ENCODE measurements at places on chromosomes 6 and 20.
A peak's percentile ranks its signal among the peaks of the same experiment; 100 is the strongest.

GRCh38 chr6:126041516-126041915, 55.2 kb downstream of the TRMT11 start:
- DNase-seq = no peak

GRCh38 chr6:98587555-98587954, 246.8 kb upstream of the POU3F2 start:
- no peak for DNase-seq

DNA sequence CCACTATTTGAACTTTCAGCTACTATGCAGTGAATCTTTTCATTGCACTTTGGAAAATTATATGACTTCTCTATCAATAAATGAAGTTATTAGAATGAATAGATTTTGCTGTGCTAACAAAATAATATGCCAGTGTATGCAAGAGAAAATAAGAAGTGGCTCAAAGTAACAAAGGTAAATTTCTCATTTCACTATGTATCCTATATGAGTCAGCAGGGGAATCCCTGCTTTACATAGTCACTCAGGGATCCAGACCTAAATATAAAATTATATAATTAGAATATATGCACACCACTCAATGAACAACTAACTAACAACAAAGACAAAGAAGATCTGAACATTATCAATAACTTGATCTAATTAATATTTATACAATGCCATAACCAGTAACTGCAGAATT, 390.8 kb upstream of the IRAK1BP1 start:
- DNase-seq = no peak

DNA sequence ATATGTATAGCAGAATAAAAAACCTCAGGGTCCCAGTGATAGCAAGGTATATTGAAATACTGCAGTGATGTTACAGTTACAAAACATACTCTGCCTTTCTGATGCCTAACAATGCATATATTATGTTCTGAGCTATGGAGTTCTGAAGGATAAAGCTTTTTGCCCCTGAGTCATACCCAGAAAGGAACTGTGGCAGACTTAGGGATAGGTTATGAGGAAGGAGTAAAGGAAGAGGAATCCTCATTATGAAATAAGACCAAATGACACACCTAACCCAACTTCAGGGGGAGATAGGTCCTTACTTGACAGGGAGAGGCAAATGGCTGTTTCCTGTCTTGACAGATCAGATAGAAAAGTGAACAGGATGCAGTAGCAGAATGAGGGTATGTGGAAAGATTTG, 940.6 kb upstream of the FLRT3 start:
- peak; percentile 12 for DNase-seq

GRCh38 chr6:135514706-135515105, 17.2 kb upstream of the AHI1 start:
- no peak for DNase-seq

GRCh38 chr6:128259029-128259724, 261.2 kb downstream of the PTPRK start:
- DNase-seq = no peak

DNA sequence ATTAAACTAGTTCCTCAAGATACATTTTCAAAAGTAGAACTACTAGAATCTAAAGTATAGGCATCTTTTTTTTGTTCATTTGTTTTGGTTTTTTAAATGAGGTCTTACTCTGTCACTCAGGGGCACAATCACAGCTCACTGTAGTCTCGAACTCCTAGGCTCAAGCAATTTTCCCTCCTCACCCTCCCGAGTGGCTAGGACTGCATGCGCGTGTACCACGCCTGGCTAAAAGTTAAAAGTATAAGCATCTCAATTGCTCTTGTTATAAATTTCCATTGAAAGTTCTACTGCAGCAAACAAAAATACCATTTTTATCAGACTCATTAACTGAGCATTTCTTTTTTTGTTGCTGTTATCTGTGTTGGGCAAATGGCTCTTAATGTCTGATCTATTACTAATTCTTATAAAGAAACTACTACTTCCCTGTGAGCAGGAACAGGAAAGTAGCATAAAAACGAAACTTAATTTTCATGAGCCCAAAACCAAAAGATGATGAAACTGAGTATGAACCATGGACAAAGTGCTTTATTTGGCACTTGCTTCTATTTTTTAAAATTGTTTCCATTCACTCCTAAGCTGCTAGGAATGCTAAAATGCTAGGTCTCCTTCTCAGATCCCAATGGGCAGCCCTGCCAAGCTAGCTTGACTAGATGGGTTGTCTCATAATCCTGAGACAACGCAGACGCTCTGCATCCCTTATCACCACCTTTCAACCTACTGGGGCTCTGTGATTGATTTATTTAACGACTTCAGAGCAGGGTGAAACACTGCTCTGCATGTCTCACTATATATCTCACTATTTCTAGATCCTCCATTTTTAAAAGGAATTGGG, 36.9 kb downstream of the TRPC4AP start:
- no peak for DNase-seq

GRCh38 chr6:5728351-5729079, 278.2 kb downstream of the NRN1 start:
- no peak for DNase-seq

- DNase-seq = no peak
Observed at GRCh38 chr6:90068703-90069523, 174.6 kb downstream of the GJA10 start.

GRCh38 chr20:48662711-48663110, 165.1 kb downstream of the PREX1 start:
- no peak for DNase-seq

DNA sequence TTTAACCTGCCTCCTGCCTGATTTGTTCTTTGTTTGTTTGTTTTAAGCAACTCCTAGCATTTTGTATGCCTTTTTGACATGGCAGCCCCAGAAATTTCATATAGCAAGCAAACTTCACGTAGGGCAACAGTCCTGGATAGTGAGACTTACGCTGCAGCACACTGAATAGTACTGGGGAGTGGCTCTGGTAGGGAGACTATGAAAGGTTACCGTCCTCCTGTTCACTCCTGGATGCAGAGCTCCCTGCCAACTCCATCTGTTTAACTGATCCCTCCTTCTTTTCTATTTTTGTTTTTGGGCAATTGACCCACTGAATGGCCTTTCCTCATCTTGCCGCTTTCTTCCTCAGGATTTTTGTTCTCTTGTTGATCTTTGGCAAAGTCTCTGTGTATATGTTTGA, 44.5 kb upstream of the BMP6 start:
- no peak for DNase-seq

Data from RWPE1 (cell line).